Stimulated activated CD4-positive, alpha-beta T cell treated with anti-CD3 and anti-CD28 coated beads, Interleukin-4, amount 100 ng/mL, for 24 hours (primary cell): ENCODE measurements at places on chromosomes 2 and 18.

GRCh38 chr2:33425161-33425560 is 51.3 kb upstream of the RASGRP3 start:
- no peak for DNase-seq

DNA sequence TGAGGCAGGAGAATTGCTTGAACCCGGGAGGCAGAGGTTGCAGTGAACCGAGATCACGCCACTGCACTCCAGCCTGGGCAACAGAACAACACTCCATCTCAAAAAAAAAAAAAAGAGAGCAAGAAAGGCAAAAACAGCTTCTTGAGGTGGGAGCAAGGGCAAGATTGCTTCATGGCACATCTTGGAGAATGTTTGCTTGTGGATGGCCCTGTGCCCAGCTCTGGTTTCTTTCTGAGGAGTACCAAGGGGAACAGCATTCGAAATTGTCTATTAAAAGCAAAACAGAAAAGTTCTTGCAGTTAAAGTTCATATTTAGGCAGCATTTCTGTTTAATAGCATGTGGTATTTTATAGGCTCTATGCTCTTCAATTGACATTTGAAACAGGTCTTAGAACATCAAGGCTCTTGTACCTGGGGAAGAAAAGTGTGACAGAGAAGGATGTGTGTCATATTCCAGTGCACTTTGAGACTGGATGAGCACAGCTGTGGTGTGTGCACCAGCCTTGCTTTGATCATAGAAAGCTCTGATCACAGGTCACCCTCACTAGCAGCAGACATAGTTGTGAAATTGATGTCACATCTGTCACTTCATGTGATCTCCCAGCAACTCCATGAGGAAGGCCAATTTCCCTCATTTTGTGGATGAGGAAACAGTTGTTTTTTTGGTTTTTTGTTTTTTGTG is 154.3 kb downstream of the UXS1 start:
- no peak for DNase-seq

GRCh38 chr2:12340164-12340563 is 376.6 kb upstream of the TRIB2 start:
- DNase-seq, result no peak

DNA sequence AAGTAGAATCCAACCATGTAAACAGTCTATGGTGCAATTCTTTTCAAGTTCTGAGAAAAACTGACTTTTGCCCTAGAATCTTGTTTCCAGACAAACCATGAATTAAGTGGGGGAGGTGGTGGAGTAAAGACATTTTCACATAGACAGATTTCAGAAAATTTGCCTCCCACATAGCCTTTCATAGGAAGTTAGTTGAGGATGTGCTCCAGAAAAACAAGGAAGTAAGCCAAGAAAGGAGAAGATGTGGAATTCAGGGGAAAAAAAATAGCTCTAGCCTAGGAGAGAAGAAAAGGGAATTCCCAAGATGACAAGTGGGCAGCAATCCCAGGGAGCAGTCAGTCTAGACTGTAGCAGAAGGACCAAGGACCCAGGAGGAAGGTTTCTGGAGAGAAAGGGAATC is 17.4 kb downstream of the RUFY4 start:
- no peak for DNase-seq

- DNase-seq, result no peak
Observed at GRCh38 chr18:72843743-72844142, 24.0 kb downstream of the NETO1 start.

DNA sequence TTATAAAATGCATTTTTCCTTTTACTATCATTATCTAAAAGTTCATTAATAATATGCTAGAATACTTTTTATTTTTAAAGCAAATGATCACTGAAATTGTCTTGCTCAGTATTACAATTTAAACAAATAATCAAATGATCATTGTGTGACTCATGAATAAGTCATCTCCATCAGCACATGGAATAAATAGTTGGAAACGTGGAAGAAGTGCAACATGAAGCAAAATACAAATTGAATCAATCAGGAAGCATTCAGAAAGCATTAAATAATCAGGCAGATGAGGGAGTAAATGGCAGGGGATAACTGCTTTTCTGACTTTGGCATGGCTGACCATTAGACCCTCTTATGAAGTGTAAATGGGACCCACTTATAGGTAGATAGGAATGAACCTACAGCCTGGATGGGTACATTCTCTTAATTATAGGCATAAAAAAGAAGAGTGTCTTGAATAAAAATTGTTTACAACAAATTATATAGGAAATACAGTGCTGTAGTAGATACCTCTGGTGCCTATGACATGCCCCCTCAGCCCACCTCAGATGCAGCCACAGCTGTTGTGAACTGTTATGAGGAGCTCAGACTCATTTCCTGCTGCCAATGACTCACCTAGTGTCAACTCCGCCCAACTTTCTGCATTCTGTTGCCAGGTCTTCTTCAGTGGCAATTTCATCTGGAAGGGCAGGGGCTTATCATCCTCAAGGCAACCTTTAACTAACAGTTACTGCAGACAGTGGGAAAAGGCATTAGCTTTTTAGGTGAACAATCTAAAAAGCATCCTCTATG is 936.0 kb downstream of the TRIB2 start:
- DNase-seq, result peak; percentile 3

GRCh38 chr2:180933332-180933731 is 47.1 kb upstream of the UBE2E3 start:
- no peak for DNase-seq

DNA sequence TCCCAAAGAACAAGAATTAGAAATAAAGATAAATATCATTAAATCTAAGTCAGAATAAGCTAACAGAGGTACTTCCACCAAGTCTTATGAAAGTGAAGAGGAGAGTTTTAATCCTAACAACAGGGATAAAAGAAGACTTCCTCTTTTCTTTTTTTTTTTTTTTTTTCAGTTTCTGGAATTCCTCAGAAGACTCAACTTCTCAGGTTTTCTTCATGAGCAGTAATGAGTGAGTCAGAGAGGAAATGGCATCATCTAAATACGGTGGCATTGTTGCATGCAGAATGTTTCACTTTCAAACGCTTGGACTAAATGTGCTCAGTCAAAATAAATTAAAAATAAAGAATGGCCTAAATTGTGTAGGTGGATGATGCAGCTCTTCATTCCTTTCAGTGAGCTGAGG is 45.6 kb upstream of the ARHGAP15 start:
- no peak for DNase-seq

GRCh38 chr2:159613651-159614285 is 2.6 kb downstream of the BAZ2B start:
- DNase-seq, result no peak

DNA sequence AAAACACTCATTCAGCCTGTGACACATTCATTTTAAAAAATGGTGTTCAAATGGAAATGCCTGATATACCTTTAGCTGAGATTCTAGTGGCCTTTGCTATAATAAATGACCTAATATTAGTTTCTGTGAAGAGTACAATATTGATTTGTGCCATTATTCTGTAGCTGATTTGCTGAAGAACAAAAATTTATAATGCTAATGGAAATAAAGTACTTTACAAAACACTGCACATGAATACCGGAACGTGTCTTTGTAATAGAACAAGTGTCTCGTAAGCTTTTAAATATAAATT is 138.7 kb downstream of the WDR7 start:
- no peak for DNase-seq

- DNase-seq, result no peak
Observed at GRCh38 chr2:129722306-129723019, 257.0 kb upstream of the RAB6C start.

DNA sequence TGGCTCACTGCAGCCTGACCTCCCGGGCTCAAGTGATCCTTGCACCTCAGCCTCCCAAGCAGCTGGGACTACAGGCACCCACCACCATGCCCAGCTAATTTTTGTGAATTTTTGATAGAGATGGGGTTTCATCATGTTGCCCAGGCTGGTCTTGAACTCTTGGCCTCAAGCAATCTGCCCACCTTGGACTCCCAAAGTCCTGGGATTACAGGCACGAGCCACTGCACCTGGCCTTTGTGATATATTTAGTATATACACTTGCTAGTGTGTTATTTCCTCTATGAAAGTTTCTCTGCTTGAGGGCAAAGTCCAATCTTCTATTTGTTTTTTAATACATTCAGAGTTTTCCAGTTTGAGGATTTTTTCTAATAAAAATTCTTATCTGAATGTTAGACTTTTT is 119.3 kb downstream of the GALNT3 start:
- no peak for DNase-seq

DNA sequence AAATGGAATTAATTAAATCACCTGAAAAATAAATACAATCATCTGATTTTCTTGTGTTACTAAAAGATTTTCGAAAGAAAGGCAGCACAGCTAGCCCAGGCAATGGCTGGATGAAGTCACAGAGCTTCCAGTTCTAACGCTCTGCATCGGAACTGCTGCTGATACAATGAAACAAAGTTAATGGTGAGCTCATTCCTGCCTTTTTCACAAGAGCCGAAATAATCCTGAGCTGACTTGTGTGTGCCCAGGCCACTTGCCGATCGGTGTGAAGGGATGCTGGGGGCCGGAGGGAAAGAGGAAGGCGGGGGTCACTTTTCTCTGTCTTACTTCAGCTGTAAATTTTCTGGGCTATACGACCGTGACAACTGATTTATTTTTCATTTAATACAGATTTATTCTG is 149.5 kb downstream of the INO80D start:
- DNase-seq, result no peak

DNA sequence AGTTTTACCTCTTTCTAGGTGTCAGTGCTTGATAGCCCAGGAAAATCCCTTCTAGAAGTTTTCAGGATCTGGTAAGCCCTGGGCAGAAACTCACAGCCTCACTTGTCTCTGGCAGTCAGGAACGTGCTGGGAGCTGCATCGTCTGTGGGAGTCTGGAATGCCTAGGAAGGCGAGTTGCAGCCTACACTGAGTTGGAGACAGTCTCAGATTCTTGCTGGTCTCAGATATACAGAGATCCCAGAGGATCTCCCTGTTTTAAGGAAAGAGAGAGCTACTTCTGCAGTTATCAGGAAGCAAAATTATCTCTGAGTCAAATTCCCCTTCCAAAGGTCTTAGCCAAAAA is 104.4 kb upstream of the CDC42EP3 start:
- DNase-seq, result no peak

DNA sequence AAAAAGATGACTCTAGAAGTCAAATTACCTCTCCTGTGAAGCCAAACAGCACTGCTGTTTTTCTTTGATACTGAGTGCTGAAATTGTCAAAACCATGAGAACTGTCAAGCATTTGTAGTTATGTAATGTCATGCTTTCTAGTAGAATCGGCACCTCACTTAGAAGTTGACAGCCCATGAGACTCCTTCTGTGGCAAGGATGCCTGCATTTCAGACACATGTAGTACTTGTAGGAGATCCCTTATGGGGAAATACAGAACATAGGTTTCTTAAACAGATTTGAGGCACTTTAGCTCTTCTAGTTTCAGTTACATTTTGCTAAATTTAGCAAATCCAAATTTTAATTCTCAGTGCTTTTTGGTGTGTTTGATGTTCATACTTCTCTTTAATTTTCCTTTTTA is 15.7 kb downstream of the ZNF407 start:
- DNase-seq, result no peak

GRCh38 chr18:3067165-3067661 is 54.3 kb upstream of the LPIN2 start:
- DNase-seq, result no peak

DNA sequence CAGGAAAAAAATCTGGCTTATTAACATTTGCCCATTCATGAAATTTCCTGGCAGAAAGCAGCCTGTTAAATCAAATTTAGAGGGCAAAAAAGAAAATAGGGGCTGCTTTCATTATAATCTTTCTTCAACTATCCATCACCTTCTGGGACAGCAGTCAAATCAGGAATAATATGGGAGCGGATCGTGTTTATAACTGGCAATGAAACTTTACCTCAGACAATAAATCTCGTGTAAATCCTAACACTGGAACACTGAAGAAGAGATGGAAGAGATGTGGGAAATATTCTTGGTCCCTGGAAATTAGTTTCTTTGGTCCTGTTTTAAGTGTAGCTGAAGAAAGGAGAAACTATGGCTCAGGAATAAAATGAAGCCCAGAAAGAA is 77.5 kb upstream of the SERTAD2 start:
- no peak for DNase-seq

DNA sequence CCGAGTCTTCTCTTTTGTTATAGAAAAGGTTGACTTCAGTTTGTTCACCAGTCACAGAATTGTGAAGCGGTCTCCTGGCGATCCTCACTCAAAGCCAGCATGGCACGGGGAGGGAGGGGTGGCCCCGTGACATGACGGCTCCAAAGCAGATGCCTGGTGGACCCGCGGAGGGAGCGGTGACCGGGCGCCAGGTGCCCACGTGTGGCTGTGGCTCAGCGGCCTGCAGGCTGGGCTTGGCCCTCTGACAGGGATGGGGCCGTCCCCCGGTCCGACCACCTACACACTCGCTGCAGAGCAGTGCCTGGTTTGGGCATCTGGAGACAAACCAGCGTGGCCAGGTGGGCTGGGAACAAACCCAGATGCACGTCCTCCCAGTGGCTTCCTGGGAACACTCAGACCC is 129.1 kb upstream of the SNTG2 start:
- DNase-seq, result no peak

GRCh38 chr18:44687421-44687820 is 6.7 kb downstream of the SETBP1 start:
- DNase-seq, result no peak

DNA sequence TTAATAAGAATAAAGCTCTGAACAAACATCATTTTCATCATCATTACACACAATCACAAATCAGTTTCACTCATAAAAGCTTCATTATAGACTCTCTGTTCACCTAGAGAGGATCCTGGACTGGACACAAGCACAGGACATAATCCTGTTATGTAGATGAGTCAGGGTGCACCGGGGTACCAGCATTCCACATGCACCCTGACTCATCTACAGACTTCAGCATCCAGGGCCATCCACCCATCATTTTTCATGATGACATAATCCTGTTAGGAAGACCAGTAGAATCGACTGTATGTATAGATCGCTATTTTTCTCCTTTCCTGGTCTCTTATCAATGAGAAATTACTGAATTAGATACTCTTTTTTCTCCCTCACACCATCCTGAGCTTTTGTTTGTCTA is 73.7 kb upstream of the PIK3C3 start:
- no peak for DNase-seq

DNA sequence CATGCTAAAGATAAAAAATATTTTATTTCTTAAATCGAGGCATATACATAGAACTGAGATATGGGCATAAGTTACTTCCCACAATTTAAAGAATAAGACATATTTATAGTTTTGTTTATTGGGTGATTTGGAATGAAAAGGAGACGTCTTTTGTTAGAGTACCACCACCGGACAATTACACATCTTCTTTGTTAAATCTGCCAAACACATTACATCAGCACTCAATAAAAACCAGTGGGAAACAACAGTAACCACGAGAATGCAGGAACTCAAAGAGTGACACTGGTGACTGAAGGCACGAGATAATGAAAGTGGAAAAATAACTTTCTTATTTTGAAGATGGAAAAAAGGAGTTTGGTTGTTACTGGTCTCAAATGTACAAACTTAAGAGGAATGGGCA is 92.6 kb upstream of the TFCP2L1 start:
- no peak for DNase-seq
